Fibroblast of upper back skin (primary cell): ENCODE measurements at places on chromosomes 3 and 15.

- no peak for DNase-seq
Observed at GRCh38 chr3:44016818-44017217, 224.9 kb upstream of the TOPAZ1 start.

GRCh38 chr3:29754346-29754745 is 473.5 kb downstream of the RBMS3 start:
- DNase-seq: no peak

DNA sequence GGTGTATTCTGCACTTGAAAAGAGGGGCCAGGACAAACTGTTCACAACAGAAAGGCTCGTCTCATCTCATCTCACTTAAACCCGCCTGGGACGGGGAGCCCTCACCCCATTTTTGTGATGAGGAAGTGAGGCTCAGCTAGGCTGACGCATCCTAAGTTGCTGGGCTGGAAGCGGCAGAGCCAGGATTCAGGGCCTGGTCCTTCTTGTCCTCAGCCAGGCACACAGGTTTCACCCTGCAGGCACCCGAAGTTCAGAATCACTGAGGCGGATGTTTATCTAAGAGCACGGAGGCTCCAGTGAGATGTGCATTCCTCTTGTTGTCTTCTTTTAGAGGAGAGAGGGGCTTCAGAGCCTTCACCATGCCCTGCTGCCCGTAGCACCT is 51.1 kb upstream of the PLXNA1 start:
- DNase-seq: no peak

DNA sequence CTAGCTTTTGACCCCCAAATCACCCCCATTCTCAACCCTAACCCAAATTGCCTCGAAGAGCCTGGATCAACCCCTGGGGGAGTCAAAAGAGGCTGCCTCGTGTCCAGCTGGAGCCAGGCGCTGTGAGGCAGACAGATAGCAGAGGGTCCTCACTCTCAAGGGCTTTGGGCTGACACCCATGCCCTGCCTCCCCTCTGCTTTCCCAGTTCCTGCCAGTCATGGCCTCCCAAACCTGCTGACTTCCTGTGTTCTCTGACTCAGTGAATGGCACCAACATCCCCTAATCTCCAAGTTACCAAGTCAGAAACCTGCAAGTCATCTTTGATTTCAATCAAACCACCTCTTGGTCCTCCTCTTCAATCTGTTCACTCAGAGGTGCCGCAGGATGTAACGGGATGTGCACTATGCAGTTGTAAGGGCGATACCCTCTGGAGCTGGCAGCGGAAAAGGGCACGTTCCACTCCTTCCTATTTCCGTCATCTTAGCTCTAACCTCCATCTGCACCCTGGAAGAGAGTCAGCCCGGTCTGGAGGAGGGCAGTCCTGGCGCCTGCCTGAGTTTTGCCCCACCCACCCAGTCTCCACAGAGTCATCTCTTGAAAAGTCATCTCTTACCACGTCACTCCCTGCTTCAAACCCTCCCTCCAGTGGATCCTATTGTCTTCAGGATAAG is 52.4 kb upstream of the FAM174B start:
- DNase-seq: no peak

- no peak for DNase-seq
Observed at GRCh38 chr3:173249457-173249856, 108.4 kb upstream of the SPATA16 start.

DNA sequence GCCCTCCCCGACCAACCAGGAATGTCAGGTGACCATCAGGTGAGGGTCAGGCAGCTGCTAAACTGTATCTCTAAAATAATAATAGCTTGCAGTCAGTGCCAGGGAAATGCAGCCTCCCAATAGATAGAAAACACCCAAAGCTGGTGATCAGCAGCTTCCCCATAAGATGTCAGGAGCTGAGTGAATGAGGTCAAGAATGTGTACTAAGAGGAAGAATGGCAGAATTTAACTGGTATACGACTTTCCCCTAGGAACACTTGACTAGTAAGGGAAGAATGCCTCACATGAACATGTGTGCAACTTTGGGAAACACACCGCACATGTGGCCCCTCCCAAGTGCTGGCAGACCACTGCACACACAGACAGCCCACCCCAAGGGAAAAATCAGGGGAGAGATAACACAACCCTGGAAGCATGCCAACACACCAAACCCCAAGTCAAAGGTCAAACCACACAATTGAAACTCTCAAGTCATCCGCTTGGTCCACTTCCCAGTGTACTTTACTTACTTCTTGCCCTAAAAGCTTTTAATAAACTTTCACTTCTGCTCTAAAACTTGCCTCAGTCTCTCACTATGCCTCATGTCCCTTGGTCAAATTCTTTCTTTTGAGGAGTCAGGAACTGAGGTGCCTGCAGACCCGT is 806.5 kb downstream of the OTOL1 start:
- DNase-seq: peak; percentile 40

GRCh38 chr3:55476515-55476914 is 10.6 kb downstream of the WNT5A start:
- DNase-seq: peak; percentile 92

DNA sequence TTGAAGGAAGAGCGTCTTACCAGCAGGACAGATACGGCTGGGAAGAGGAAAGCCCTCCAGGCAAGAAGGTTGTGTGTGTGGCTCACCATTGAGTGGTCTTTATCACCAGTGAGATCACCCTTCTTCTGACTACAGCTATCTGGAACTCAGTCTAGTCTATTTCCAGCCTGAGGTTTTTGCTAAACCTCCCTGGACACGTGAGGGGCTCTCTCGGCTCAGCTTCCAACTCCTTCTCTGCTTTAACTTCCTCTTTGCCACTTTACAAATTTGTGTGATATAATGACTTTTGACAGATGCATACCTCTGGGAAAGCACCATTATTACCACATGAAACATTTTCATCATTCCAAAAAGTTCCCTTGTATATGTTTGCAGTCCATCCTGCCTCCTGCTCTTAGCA is 15.3 kb upstream of the ROPN1 start:
- DNase-seq: peak; percentile 40

GRCh38 chr3:55607844-55608243 is 120.7 kb upstream of the WNT5A start:
- DNase-seq: peak; percentile 24

GRCh38 chr3:103794656-103795055 is 1359.8 kb downstream of the ZPLD1 start:
- DNase-seq: no peak

DNA sequence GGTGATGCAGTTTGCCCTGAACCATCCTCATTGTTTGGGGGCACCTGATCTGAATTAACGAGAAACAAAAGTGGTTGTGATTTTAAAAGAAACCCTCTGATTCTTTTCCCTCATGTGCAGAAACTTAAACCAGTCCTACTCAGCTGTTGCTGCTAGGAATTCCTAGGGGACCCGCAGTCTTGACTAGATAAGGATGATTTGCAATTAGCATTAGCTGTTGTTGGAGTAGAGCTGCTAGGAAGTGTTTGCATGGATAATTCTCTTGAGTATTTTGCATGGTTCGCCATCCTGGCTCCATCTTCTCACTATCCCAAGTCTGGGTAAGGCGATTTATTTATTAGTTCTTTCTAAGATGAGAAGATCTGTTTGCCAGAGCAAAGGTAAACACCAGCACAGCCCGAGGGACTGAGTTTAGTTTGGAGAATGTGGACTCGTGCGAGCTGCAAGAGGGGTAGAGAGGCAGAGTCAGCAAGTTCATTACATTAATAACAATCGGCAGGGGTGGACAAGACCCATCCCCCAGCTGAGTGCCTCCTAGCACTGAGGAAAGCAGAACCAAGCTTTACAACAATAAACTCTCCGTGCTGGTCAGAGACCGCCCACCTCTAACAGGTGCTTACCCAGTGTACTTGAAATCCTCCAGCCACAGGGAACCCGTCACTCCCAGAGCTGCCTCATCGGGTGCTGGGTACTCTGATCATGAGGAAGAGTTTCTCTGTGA is 4.1 kb downstream of the FGD5 start:
- no peak for DNase-seq

GRCh38 chr15:90043530-90044010 is 42.4 kb downstream of the ZNF710 start:
- no peak for DNase-seq

GRCh38 chr15:53758412-53758811 is 1.1 kb downstream of the WDR72 start:
- no peak for DNase-seq

DNA sequence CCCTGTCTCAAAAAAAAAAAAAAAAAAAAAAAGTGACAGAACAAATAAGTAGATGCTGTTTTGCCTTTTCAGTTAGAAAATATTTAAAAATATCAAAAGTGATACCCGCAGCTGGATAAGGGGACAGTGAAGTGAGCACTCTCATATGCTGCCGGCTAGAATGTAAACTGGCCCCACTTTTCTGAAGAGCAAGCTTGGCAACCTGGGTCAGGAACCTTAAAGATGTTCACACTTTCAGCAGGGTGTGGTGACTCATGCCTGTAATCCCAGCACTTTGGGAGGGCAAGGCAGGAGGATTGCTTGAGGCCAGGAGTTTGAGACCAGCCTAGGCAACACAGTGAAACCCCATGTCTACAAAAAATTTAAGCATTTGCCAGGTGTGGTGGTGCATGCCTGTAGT is 17.4 kb downstream of the FSD2 start:
- DNase-seq: no peak

- no peak for DNase-seq
Observed at GRCh38 chr15:26242565-26243071, 379.5 kb upstream of the ATP10A start.

DNA sequence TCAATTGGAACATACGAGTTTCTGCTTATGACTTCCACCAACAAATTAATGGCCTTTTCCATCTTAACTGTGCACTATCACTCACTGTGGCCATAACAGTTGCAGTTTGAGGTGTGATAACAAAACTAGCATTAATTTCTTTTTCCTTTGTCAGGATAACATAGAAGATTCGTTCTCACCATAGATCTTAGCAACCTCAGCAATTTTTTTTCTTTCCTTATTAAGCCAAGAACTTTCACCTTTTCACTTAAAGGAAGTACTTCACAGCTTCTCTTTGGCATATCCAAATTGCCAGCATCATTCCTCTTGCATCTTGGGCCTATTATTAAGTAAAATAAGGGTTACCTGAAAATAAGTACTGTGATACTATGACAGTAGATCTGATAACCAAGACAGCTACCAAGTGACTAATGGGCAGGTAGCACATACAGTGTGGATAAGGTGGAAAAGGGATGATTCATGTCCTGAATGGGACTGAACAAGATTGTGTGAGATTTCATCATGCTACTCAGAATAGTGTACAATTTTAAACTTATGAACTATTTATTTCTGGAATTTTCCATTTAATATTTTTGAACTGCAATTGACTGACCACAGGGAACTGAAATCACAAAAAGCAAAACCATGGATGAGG is 46.6 kb downstream of the CEP70 start:
- DNase-seq: no peak

GRCh38 chr15:71085809-71086208 is 29.5 kb upstream of the THSD4 start:
- no peak for DNase-seq

- no peak for DNase-seq
Observed at GRCh38 chr15:50009634-50010033, 109.4 kb downstream of the ATP8B4 start.

DNA sequence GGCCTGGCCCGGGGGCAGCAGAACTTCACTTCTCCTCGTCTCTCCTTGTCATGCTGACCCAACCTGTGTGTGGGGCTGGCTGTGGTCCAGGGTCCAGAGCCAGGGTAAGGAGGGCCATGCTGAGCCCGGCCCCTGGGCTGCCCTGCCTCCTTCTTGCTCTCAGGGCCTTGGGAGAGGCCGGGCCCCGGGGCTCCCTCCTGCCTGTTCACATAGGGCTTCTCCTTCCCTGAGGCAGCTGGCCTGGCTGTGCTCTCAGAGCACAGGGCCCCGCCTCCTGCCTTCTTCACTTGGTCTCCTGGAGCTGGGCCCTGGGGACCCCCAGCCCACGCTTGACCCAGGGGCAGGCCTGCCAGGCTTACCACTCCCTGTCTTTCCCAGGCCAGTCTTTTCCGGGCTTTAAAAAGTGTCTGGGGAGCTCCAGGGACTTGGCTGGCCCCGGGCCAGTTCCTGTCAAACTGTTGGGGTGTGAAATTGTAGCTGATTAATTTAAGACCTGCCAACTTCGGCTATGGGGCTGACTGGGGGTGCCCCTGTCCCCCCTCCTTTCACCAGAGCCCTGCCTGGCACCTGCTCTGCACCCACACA is 11.8 kb downstream of the PLXNA1 start:
- DNase-seq: no peak

GRCh38 chr3:58392181-58392580 is 41.5 kb downstream of the PDHB start:
- DNase-seq: no peak

DNA sequence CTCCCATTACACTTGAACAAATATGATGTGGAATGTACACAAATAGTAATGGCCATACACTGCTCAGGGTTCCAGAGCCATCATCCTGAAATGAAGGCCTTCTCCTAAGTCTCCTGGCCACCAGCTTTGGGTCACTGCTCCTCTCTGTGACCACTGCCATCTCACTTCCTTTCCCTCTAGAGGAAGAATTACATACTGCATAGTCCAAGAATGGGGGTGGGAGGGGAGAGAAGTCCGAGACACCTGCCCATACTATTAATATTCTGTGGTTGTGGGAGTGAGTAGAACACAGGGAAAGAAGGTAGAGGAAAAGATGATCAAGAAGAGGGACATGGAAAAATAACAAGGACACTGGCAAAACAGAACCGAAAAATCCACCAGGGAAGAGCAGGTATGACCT is 20.6 kb downstream of the ETV5 start:
- DNase-seq: no peak

DNA sequence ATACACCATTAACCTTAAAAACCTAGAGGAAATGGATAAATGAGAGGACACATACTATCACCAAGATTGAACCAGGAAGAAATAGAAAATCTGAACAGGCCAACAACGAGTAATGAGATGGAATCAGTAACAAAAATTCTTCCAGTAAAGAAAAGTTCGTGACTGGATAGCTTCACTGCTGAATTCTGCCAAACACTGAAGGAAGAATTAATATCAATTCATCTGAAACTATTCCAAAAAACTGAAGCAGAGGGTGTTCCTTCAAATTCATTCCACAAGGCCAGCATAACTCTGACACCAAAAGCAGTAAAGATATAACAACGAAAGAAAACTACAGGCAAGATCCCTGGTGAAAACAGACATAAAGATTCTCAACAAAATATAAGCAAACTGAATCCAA is 195.8 kb upstream of the GPR149 start:
- DNase-seq: no peak

DNA sequence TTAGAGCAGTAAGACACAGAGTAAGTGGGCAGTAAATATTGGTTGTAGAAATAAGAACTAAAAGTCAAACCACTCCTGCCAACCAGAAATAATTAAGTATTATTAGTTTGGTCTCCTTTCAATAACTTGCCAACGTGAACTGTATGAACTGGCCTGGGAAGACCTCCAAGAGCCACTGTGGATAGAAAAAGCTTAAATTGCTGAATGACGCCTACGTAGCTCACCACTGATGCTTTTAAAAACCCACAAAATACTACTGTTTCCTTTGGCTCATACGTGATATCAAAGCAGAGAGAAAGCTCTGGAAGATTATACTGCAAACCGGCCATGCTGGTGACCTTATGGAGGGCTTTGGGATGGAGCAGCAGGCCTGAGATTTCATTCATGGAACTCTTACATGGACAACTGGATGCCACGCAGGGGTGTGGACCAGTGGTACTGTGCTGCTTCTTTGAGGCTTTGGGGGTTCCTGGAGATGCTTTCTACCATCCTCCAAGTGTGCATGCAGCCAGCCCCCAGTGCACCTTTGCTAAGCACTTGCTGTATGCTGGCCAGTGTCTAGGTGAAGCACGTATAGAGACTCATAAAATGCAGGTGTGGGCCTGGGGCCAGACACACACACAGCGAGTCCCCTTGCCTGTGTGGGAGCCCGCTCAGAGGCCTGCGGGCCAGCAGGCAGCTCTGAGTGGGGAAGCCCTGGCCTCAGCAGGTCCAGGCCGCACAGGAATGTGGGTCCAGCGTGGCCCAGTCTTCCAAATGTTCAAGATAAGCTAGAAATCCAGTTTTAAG is 66.8 kb downstream of the ABTB1 start:
- peak; percentile 37 for DNase-seq
